ENCODE measurements at places on chromosomes 3 and 15. TPM values are rescaled to one million over a fixed set of nuclear protein-coding genes. Genes with fewer than 3 reads are reported as not detected.

The GSK3B gene
- 35.7 TPM for total RNA-seq

The TFDP2 gene
- total RNA-seq, result 22.6 TPM

The PAK6 gene
- total RNA-seq, result 1.7 TPM

The GATM gene
- 2.4 TPM for total RNA-seq

The FOXB1 gene
- total RNA-seq, result 0.33 TPM

The TRH gene
- not detected for total RNA-seq

The AADAC gene
- total RNA-seq, result not detected

DNA sequence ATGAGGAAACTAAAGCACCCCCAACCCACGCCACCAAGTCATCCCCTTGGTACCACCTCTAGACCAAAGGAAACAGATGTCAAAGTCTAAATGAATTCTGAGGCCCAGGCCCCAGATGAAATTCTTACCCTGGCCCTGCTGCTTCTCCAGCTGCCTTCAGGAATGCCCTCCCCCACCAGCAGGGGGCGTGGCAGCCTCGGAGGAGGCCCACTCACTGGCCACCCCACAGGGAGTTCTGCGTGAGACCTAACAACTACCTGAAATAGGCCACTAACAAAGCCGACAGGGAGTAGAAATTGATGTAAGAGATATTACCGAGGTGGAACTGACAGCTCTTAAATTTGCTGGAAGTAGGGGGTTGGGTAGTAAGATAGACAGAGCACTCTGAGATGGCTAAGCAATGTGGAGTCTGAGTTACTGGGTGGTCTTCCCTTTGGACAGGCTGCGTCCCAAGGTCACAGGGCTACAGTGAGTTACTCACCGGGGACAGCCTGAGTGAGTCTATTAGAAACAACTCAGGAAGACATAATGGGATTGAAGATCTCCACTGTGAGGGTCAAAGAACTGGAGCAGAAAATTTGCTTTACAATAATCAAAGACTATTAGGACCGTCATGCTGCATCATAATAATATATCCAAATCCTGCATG is 240.7 kb downstream of the SHOX2 start:
- H3K36me3 ChIP-seq, result no peaks in the 10 kb centered on the region
- no peaks in the 10 kb centered on the region for H3K27me3 ChIP-seq
- no peaks in the 10 kb centered on the region for H3K4me1 ChIP-seq
- no peak overlapping the region for H3K4me3 ChIP-seq
- H3K27ac ChIP-seq, result no peak overlapping the region

DNA sequence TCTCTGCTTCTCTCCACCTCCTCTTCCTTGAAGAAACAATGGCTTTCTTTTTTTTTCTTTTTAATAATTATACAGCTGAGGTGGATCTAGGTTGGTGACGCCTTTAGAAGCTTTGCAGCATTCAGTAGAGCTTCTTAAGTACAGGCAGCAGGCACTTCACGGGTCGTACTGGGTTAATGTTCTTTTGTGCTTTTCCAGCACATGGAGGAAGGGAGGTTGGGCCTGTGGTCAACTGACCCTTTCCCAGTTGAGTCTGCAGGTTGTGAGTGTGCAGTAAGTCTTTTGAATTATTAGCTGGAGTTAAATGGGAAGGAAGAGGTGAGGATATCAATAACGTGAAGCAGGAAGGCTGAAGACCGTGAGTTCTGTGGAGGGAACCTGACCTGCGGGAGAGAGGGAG is 7.0 kb downstream of the TRAK1 start:
- no peak for DNase-seq
- H3K27me3 ChIP-seq, result no peaks in the 10 kb centered on the region
- no peaks in the 10 kb centered on the region for H3K36me3 ChIP-seq
- no peak overlapping the region for H3K27ac ChIP-seq

DNA sequence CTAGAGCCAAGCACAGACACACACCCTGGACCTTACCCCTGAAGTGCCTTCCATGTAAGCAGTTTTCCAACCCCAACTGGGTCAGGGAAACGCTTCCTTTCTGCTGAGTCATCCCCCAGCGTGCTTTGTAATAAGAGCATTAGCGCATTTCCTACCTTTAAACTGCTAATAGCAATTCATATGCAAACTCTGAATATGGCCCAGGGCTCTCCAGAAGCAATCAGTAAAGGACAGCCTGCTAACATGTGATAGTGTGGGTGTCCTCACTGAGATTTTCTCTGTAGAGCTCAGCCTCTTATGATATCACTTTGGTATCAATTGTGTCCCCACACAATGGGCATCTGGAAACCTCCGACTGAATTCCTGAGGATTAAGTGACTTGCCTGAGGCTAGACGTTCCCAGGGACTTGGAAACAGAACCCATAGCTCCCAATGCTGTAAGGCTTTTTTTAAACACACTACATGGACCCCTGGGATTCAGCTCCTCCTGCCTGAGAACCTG is 5.6 kb downstream of the GABRB3 start:
- H3K27me3 ChIP-seq, result no peaks in the 10 kb centered on the region
- no peak for DNase-seq
- H3K36me3 ChIP-seq, result no peaks in the 10 kb centered on the region
- no peak overlapping the region for H3K4me3 ChIP-seq
- no peak overlapping the region for H3K27ac ChIP-seq

GRCh38 chr3:72537448-72537847 is 310.8 kb downstream of the SHQ1 start:
- H3K27ac ChIP-seq, result no peak overlapping the region
- H3K4me3 ChIP-seq, result no peak overlapping the region
- H3K27me3 ChIP-seq, result no peaks in the 10 kb centered on the region
- no peaks in the 10 kb centered on the region for H3K4me1 ChIP-seq
- DNase-seq, result no peak

DNA sequence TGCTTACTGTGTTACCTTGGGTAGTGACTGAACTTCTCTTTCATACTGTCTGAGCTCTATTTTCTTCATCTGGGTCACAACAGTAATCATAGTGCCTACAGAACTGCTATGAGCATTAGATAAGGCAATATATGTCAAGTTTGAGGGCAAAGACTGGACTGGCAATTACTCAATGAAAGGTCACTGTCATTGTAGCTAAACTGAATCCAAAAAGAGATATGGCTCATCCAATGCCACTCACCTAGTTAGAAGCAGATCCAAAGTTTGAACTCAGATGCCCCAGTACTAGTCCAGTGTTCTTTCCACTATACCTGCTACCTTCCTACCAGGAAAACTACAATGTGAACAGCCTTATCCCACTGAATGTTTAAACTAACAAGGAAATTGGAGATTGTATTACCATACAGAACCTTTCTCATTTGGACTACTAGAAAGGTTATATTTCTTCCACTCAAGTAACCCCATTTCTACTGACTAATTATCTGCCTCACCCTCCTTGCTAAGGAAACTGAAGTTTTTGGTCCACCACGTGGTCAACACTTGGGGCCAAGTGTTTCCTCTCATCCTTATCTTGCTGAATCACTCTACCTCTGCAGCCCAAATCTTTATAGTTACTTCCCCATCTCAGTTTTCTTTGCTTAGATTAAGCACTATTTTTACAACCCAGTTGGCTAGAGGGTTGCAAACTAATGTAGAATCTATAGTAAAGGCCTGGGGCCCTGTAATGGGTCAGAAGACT is 202.3 kb upstream of the LPP start:
- H3K4me3 ChIP-seq, result no peak overlapping the region
- peaks cover 10% of the 10 kb centered on the region for H3K4me1 ChIP-seq
- H3K27me3 ChIP-seq, result no peaks in the 10 kb centered on the region
- no peaks in the 10 kb centered on the region for H3K36me3 ChIP-seq
- no peak for DNase-seq
- no peak overlapping the region for H3K27ac ChIP-seq

DNA sequence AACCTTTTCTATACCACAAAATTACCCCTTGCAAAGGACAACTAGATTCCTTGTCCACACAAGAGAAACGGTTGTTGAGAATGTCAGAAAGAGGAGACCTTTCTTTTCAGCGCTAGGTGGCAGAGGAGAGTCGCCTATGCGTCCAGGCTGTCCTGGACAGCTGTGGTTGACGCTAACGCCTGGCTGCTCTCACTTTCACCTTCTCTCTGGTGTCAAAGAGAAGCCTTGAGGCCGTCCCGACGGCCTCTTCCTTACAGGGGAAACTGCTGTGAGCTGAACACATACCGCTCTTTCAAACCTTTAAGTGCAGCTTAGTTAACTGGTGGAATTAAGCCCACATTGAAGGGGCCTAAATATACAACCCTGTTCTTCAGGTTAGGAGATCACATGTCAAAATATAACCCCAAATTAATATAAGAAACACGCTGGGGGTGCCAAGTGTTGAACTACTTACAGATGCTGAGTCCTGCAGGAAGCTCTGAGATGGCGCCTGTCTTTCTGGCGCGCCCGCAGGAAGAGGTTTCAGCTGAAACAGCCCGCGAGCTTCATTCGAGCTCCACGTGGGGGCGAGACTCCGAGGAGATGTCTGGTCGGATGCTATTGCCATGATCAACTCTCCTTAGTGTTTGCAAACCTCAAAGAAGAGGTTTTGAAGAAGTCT is 26.1 kb upstream of the KBTBD8 start:
- peak overlapping the region; percentile 8 for H3K27ac ChIP-seq
- H3K27me3 ChIP-seq, result no peaks in the 10 kb centered on the region
- DNase-seq, result peak; percentile 43
- H3K4me1 ChIP-seq, result peaks cover 4% of the 10 kb centered on the region
- H3K4me3 ChIP-seq, result peak overlapping the region; percentile 57
- H3K36me3 ChIP-seq, result no peaks in the 10 kb centered on the region

DNA sequence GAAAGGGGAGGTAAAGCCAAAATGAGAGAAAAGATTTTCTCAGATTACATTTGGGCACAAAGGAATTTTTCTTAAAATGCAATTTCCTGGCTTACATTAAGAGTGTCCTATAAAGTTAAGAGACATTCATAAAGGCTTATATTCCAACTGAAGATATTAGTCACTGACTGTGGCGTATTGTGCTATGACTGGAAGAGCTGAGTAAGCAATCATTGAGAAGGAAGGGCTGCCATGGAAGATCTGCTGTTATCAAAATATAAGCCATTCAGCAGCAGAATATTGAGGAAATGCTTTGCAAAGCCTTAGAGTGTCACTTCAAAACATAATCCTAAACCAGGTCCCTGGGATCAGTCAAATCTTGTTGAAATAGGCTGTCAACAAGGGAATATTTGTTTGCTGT is 593.9 kb downstream of the TUSC7 start:
- DNase-seq, result no peak
- no peaks in the 10 kb centered on the region for H3K27me3 ChIP-seq
- no peaks in the 10 kb centered on the region for H3K4me1 ChIP-seq

DNA sequence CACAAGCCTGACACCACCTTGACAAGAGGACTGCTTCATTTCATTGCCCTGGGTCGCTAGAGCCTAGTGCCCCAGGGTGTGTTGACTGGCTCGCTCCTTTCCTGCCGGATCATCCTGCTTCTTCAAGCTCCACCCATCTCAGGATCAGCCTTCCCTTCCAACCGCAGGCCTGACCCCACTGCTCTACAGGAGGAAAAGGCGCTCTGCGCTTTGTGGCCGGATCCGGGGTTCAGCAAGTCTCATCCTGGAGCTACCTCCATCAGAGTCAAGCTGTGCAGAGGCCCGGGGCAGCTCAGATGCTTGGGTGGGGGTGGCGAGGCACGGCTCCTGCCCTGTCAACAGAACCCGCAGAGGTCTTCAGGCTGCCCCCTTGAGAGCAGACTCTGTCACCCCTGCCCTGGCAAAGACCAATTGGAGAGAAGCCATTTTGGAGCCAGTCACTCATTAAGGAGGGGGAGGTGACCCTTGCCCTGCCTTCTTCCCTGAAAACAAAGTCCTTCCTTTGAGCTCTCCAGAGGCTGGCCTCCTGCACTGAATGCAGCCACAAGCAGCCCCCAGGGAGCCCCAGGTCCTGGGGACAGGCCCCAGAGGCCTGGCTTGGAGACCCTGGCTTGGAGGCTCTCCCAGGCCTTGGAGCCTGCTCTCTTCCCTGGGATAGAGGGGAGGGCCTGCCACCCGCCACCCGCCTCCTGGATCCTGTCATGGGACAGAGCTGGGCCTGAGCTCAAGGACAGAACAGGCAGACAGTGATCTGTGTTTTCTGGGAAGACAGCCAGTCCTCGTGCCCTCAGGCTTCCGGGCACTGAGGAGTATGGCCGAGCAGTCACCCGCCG is 80.3 kb downstream of the CPN2 start:
- H3K27ac ChIP-seq, result no peak overlapping the region
- no peak overlapping the region for H3K4me3 ChIP-seq
- H3K36me3 ChIP-seq, result no peaks in the 10 kb centered on the region
- no peaks in the 10 kb centered on the region for H3K27me3 ChIP-seq
- H3K4me1 ChIP-seq, result no peaks in the 10 kb centered on the region

- H3K36me3 ChIP-seq, result no peaks in the 10 kb centered on the region
- H3K27ac ChIP-seq, result no peak overlapping the region
- no peak for DNase-seq
- no peak overlapping the region for H3K4me3 ChIP-seq
- H3K27me3 ChIP-seq, result no peaks in the 10 kb centered on the region
Measured at GRCh38 chr3:190968616-190969015, 106.1 kb upstream of the GMNC start.

Measured in CD8-positive, alpha-beta memory T cell (primary cell).